ENCODE measurements at places on chromosomes 7 and 10.
A peak's percentile ranks its signal among the peaks of the same experiment; 100 is the strongest.

GRCh38 chr10:895324-895723 is 36.2 kb downstream of the LARP4B start:
- DNase-seq = no peak

DNA sequence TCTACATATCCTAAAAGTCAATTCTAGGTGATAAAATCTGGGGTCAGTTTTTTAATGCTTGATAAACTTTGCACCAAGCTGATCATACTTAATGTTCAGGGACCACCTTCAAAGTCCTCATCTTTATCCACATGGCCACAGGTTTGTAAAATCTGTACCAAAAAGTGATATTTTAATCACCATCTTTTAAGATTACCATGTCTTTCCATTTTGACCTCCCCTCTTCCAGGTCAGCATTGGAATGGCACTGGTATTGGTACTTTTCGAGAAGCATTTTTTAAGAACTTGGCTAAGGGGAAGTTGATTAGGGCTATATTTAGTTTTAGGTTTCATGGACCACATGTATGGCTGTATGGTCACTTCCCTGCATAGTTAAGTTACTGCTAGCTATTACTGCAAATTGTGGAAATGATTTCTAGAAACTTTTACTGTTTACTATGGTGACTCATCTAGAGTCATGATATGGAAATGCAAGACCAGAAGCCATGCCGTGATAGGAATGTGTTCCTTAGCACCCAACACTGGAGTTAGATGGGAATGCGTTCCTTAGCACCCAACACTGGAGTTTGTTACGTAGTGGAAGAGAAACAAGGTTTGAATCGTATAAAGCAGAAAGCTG is 50.8 kb upstream of the ABLIM1 start:
- DNase-seq = peak; percentile 91

DNA sequence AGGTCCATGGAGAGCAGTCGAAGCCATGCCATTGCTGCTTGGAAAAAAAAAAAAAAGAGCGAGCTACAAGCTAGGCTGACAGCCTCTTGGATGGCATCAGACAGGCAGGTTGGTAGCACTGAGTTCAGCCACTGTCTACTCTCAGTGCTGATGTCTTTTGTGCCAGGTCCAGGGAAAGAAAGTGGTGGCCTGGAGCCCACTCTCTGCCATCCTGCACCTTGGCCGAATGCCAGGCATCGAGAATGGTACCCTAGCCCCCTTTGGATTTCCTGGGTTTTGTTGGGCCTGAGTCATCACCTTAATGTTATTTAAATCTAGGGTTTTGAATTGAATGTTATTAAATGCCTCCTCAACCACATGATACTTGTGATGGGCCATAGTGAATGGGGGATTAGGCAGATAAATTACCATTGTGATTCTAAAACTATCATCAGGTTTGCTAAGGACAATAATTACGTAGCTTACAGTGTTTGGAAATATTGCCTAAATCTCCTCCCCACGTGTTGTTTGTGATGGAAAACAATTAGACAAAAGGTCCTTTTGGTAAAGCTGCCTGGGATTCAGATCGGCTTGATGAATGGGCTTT is 195.7 kb upstream of the GPR26 start:
- DNase-seq = no peak

GRCh38 chr7:137757146-137757925 is 89.4 kb downstream of the DGKI start:
- peak; percentile 53 for DNase-seq

Measured in fibroblast of skin of right quadriceps (primary cell).